ENCODE measurements at places on chromosomes 12 and 14.

- DNase-seq = no peak
These were observed 97.0 kb downstream of the CMKLR1 start for GRCh38 chr12:108241986-108242703.

- DNase-seq = no peak
These were observed 465.8 kb downstream of the CCER1 start for GRCh38 chr12:90489141-90489540.

DNA sequence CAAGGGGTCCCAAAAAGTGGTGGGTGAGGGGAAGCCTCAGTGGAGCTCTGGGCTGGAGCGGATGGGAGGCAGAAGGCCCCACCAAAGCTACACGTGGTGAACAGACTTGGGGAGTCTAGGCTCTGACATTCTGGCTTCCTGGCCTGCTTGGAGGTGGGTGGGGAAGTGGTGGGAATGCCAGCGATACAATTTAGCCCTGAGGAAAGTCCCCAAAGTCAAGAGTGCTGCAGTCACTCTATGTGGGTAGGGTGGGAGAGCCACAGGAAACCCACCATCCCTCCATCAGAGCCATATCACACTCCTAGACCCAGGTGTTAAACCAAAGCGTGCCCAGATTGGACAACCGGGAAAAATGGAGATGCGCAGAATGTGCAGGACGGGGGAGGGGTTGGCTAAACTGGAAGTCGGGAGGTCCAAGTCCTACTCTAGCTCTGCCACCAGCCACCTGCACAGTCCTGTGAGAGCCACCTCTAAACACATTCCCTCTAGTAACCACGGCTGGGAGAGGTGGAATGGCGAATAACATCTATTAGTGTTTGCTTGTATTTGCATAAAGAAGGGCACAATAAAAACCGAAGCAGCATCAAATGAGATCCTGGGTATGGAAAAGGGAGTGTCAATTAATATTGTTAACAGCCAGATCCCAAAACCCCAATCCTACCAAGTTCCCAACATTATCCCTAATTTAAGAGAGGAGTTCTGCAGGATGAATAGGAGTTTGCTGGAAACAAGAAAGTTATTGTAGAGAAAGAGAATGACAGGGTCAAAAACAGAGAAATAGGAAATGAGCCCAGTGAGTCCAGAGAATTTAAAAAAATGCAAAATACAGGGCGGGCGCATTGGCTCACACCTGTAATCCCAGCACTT lies 14.0 kb upstream of the CD9 start:
- DNase-seq = no peak

GRCh38 chr12:22473212-22473611 lies 71.1 kb downstream of the C2CD5 start:
- DNase-seq = no peak

GRCh38 chr12:5264006-5264405 lies 167.9 kb upstream of the NTF3 start:
- DNase-seq = no peak

- peak; percentile 44 for DNase-seq
These were observed 25.9 kb downstream of the RHOF start for GRCh38 chr12:121767525-121768016.
